ENCODE measurements at places on chromosomes 3 and 15. TPM values are rescaled to one million over a fixed set of nuclear protein-coding genes. Genes with fewer than 3 reads are reported as not detected.

Gene PRR20G
- total RNA-seq, result not detected

Gene CPLX3
- total RNA-seq, result 0.26 TPM

Gene PLA2G4F
- 0.10 TPM for total RNA-seq

Gene ECE2
- not detected for total RNA-seq

Gene SRGAP3
- 2.8 TPM for total RNA-seq

Gene GREM1
- 0.64 TPM for total RNA-seq
